Stimulated activated CD8-positive, alpha-beta memory T cell treated with anti-CD3 and anti-CD28 coated beads, Interleukin-15, amount 100 ng/mL, for 1 hour (primary cell): ENCODE measurements at places on chromosomes 4 and X.
A peak's percentile ranks its signal among the peaks of the same experiment; 100 is the strongest.

DNA sequence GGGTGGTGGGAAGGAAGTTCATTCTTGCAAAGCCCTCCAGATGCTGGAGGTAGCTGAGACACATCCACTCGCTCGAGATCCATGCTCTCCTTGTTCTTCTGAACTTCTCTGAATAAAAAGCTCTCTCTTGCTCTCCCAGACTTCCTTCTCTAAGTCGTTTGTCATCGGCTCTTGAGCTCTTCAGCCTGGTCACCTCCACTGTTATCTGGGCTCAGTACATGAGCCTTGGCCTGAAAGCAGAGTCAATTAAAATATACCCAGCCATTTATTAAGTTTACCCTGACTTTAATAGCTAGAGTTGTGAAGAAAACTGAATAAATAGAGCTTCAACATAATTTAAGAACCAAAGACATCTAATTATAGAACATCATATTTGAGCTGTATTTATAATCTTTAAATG is 99.0 kb downstream of the CPE start:
- DNase-seq, result no peak

- DNase-seq, result no peak
These were observed 20.7 kb downstream of the UBE2K start for GRCh38 chr4:39718366-39719323.

DNA sequence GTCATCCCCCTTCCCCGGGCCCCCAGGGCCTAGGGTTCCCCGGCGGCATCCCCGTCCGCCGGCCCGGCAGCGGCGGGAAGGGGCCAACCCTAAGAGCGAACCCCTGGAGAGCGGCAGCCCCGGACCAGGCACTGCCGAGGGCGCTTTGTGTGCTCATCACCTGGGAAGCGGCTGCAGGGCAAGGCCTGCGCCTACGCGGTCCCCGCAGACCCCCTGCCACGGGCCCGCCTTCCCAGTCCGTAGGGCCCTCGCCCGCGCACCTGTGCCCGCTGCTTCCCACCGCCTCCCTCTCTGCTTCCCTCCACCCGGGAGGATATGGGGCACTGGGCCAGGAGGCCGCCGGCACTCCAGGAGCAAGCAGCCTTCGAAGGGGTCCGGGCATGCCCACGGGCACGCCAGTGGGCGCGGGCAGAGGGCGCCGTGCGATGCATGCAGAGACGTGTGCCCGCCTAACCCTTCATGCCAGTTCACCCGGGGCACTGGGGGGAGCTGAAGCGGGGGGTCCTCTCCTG is 2.6 kb downstream of the FLNA start:
- no peak for DNase-seq

DNA sequence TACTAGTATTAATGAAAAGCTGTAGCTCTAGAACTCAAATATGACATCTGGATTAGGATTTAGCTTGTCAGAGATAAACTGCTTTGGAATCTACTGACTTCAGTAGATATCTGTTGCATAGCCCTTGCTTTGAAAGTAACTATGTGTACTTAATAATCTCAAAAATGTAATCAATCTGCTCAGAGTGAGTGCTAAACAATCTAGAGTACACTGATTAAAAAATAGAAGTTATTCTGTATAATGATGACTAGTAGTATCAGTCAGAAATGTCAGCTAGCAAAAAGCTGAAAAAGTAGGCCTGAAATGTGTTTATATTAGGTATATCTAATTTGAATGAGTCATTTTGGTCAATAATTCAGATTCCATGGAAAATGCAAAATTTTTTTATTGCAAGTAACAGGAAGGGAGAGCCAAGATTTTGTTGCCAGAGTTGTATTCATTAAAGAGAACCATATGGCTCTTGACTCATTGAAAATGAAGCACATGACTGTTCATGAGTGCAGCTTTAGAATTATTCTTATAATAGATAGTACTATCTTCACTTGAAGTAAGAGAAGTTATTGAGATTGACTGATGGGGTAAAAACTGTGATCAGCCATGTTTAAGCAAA is 20.0 kb downstream of the CLCN3 start:
- no peak for DNase-seq

DNA sequence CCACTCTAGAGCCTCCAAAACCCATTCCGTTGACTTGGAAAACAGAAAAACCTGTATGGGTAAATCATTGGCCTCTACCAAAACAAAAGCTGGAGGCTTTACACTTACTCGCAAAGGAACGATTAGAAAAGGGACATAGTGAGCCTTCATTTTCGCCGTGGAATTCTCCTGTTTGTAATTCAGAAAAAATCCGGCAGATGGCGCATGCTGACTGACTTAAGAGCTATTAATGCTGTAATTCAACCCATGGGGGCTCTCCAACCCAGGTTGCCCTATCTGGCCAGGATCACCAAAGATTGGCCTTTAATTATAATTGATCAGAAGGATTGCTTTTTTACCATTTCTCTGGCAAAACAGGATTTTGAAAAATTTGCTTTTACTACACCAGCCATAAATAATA is 60.8 kb downstream of the ZNF732 start:
- peak; percentile 38 for DNase-seq

DNA sequence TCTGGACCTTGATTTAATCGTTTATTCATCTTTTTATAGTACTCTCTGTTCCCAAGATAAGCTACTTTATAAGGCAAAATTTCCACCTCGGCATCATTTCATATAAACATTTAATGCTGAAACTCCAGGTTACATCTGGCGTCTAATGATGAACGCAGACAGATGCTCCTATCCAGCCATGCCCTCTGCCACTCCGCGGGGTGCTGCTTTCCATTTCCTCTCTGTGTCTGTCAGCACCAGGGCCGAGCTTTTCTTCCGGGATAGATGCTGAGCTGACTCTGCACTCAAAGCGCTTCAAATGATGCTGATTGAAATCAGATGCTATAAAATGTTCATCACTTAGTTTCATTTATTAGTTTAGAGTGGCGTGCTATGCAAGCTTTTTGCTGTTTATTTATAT is 80.5 kb upstream of the HELT start:
- DNase-seq, result no peak

DNA sequence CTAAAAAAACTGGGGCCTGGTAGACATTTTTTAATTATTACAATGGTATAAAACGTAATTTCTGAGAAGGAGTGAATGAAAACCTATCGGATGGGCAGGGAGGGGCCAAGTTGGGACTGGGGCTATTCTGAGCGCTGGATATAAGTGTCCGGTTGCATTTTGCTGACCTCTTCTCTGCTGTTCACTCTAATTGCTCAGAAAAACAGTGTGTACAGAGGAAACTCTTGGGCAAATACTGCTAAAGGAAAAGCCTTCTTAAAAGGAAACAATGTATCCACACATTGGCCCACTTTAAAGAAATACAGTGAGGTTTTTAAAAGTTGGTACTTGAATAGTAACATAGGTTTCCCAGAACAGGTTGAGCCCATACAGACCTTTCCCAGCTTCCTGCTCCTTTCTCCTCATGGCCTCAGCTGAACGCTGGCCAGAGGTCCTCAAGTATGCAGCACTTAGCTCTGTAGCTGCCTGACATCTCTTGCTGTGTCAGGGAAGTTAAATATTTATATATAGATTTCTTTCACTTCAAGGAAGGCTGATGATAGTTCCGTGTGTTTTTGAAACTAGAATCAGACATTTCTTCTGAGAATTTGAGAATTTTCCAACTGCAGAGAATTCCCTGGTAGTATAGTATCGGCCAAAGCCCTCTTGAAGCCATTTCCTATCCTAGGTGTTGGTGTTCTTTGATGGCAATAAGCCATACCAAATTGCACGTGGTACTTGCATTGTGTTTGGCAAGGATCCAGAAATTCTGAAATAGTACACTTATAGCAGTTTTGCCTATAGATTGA is 97.1 kb upstream of the SLC4A4 start:
- no peak for DNase-seq

DNA sequence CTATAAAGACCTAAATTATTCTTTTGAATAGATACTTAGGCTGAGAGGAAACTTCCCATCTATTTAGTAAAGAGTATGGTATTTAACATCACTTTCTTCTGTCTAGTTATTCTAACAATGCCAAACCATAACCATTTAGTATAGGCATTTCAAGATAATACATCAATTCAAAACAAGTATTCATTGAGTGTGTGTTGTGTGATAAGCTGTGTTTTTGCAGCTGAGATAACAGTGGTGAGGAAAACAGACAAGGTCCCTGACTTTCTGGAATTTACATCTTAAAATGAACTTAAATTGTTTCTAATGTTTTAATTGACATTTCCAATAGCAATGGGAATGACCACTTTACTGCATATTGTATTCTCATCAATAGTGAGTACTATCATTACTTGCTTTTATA is 22.4 kb upstream of the TSPAN5 start:
- DNase-seq, result no peak

DNA sequence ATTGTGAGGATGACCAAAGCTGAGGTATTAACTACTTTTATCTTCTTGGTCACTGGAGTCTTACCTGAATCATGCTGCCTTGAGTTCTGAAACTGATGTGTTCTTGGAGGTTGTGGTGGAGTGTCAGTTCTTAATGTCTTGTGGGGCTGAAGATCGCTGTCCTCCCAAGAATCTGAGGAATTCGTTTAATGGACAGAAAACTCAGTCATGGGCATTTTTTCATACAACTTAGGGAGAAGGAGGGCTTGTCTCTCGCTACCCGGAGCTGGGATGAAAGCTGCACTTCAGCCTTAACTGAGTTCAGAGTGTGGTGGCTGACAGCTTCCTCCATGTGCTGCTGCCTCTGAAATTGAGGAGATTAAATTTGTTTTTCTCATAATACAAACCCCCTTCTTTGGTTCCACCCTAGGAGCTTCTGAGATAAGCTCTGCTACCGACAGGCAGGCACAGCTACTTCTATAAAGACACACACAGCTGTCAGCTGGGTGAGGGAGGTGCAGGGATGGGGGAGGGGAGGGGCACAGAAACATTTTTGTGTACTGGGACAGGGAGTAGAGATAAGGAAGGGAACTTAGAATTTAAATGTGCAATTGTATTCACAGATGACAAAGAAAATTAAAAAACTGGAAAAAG is 30.8 kb downstream of the RBBP7 start:
- DNase-seq, result no peak

GRCh38 chr4:83174844-83175414 is 60.4 kb upstream of the PLAC8 start:
- no peak for DNase-seq

DNA sequence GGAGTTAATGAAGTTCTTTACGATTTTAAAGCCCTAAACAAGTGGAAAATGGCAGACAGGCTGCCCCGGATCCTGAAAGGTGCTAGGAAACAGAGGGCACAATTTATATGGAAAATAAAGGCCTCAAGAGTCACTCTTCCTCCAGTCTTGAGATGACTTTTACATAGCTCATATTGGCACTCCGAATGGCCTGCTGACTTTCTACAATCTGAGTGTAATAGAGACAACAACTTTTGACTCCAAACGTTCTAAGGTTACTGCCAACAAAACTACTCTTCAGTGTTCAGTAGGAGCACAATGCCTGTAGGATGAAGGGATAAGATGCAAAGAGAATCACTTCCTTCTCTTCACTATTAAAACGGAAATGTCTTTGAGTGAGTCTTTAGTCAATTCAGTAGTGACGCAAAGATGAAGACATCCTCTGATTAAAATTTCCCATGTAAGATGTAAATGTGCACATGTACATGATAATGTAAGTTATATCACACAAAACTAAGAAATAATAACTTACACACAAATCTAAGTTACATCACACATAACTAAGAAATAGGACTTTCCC is 40.5 kb downstream of the VEGFC start:
- no peak for DNase-seq

- DNase-seq, result no peak
These were observed 220.7 kb upstream of the EMCN start for GRCh38 chr4:100738196-100739165.

DNA sequence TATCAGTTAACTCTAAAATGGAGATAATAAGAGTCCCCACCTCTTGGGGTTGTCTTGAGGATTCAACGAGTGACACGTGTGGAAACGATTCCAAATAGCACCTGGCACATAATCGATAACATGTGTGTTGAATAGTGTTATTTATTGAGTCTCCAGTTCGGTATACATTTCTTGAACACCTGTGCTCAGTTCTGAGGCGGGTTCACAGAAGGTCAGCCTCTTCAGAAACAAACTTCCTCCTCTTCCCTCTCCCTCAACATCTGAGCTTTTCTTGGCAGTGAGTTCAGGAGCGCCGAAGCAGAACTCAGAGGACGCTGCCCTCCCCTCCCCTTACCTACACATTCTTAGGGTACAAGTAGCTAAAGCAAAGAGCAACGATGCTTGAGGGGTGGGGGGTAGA is 934 bp downstream of the PDHA1 start:
- no peak for DNase-seq

- DNase-seq, result no peak
These were observed 2054.9 kb downstream of the PCDH7 start for GRCh38 chr4:32775049-32775448.

DNA sequence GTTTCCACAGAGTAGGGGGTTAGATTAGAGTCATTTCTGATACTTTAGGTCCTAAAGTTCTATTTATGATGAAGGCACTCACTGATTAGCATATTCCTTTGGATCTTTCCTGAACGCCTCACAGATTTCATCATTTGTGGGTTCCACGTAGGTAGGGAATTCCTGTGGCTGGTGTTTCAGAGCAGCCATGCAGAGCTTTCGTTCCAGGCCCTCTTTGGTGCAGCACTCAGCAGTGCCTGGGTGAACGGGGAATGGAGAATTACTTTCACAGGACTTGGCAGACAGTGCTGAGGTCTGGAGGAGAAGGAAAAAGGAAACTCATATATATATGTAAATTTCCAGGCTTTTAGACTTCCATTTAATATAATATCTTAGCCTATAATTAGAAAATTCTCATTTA is 18.5 kb downstream of the GC start:
- no peak for DNase-seq
